ENCODE measurements at places on chromosomes 4 and X.

DNA sequence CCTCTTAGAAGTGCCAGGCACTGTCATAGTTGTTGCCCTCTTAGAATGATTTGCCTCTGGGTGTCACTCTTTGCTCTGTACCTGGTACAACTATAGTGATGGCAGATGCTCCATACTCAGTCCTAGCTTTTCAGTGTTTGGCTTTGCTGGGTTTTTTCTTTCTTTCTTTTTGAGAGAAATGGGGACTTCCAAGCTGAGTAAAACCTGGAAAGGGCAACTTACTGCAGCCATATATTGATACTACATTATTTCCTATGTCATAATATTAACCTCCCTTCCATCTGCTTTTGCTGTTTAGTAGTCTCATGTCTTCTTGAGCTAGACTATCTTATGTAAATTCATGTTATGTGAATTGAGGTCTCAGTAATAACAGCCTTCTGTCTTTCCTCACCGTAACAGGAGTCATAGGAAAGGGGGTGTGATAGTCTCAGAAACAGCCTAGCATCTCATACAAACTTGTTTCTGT, 49.0 kb downstream of the NIPAL1 start:
- DNase-seq, result no peak

DNA sequence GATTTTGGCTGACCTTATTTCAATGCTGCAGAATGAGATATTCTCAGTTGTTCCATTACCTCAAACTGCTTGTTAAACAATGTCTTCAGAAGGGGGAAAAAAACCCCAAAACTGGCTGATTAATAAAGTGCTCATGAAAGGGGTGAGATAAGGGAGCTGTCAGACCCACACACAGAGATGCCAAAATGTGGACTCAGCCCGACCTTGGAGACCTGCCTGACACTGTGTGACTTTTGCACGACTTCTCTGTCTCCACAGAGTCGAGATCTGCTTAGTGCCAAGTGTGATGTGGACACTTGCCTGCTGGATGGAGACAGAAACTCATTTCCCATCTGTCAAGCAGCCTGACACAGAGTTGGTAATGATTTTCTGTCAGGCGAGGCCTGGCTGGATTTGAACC, 31.5 kb downstream of the REELD1 start:
- no peak for DNase-seq

DNA sequence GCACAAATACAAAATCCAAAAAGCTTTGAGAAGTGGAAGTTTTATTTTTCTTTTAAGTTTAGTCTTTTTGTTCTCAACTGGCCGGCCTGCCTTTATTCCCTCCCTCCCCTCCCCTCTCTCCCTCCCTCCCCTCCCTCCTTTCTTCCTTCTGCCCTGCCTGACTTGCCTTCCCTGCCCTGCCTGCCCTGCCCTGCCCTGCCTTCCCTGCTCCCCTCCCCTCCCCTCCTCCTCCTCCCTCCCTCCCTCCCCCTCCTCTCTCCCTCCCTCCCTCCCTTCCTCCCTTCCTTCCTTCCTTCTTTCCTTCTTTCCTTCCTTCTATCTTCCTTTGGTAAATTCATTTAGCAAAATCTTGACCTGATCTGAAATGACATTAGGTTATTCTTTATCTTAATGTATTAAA, 69.8 kb upstream of the LIMCH1 start:
- no peak for DNase-seq

DNA sequence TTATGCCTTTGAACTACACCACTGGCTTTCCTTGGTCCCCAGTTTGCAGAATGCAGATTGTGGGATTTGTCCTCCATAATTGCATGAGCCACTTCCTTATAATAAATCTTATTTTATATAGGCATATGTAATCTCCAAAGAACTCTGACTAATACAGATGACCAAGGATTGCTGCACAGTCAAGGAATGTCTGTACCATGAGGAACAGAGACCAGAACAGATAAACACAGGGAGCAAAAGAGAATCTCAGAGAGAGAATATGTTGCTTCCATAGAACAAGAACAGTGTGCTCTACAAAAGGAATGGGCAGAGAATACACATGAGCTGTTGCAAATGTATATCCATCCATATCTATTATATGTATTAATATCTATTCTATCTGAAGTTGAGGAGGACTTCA, 111.1 kb downstream of the ADRA2C start:
- DNase-seq, result peak; percentile 34

GRCh38 chrX:96244955-96245354, 439.7 kb upstream of the DIAPH2 start:
- no peak for DNase-seq

GRCh38 chrX:20015422-20015821, 24.6 kb upstream of the BCLAF3 start:
- no peak for DNase-seq

GRCh38 chrX:2360731-2361130, 140.0 kb downstream of the DHRSX start:
- peak; percentile 57 for DNase-seq

GRCh38 chrX:121987163-121987562, 939.8 kb downstream of the GLUD2 start:
- DNase-seq, result peak; percentile 75

- DNase-seq, result no peak
These were observed 23.1 kb upstream of the DHRSX start for GRCh38 chrX:2523911-2524310.

DNA sequence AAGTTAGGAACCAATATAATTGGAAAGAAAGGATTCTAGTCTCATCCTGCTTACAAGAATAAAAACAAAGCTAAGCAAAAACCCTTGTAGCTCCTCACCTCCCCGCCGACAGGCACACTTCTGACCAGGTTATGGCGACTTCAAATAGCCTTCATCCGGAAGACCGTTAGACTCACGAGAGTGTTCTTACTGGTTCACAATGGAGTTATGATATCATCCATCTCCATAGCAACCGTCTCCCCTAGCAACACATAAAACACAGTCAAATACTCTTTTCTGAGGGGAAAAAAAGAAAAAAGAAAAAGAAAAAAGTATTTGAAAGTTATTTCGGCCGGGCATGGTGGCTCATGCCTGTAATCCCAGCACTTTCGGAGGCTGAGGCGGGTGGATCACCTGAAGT, at the start of gene IL13RA2:
TSS of gene IL13RA2 (minus strand) at position 162 of the 400 bp plus-strand sequence. CDS start 347 bp downstream, outside the sequence.
- no peak for DNase-seq

DNA sequence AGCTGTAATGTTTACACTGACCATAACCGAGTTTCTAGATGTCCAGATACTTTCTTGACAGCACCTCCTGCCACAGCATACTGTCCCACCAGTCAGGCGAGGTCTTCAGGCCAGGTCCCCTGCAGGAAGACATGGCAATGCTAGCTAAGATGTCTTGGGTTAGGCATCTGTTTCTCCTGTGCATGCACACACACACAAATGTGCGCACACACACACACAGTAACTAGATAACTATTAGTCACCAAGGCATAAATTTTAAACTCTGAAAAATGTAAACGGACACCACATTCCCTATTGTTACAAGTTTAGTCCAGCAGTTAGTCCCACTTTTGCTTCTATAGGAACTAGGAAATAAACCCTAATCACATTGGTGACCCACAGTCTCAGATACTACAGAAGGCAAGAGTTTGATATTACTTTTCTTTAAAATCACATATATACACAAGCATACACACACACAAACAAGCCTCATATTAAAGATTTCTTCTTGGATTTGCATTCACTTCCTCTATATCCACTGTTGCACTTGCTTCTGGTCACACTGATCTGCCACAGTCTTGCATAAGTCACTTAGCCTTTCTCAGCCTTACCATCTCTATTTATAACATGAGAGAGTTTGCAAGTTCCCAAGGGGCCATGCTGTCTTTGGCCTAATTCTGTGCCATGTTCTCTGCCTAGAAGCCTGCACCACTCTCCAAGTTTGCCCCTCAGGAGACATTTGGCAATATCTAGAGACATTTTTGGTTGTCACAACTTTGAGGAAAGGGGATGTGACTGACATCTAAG, 32.2 kb downstream of the IL21 start:
- DNase-seq, result peak; percentile 68

GRCh38 chrX:40085102-40085551, 12.6 kb downstream of the BCOR start:
- peak; percentile 89 for DNase-seq

DNA sequence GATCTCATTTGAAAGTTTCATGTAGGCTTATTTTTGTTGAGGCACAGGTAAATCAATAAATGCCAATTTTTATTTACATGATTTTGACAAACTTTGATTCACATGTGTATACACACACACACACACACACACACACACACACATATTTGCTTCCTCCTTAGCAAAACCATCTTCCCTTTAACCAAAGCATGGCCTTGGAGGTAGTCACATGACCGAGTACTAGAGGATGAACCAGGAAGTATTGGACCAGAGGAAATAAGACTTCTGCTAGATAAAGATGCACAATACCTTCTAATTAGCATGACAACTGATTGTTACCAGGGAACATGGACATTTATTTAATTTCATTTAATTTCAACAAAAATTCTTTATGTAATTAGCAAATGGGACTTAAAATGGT, 23.4 kb upstream of the CFAP299 start:
- no peak for DNase-seq

DNA sequence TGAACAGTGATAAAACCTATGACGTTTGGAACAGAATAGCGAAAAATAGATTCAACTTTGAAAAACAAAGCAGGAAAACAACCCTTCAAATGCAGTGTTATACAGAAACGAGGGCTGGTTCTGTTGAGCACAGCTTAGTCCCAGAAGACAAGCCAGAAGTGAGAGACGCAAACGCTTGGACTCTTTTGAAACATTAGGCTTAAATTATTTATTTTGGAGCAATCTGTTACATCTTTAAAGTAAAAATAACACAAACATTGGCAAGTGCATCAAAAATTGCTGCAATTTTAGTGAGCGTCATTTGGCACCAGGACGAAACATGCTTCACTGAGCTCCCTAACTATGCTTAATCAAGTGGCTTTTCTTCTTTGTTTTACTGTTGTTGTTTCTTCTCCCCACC, 63.5 kb downstream of the ENPP6 start:
- no peak for DNase-seq

- peak; percentile 80 for DNase-seq
These were observed 29.6 kb downstream of the PHOX2B start for GRCh38 chr4:41718907-41719306.

- DNase-seq, result peak; percentile 13
These were observed 36.0 kb downstream of the P2RY8 start for GRCh38 chrX:1500701-1501624.

- peak; percentile 3 for DNase-seq
These were observed 172.8 kb upstream of the CXCL13 start for GRCh38 chr4:77432717-77433417.

- peak; percentile 97 for DNase-seq
These were observed 28.7 kb downstream of the INPP4B start for GRCh38 chr4:142817442-142817841.

GRCh38 chrX:33725535-33726210, 406.4 kb downstream of the FAM47A start:
- DNase-seq, result no peak

DNA sequence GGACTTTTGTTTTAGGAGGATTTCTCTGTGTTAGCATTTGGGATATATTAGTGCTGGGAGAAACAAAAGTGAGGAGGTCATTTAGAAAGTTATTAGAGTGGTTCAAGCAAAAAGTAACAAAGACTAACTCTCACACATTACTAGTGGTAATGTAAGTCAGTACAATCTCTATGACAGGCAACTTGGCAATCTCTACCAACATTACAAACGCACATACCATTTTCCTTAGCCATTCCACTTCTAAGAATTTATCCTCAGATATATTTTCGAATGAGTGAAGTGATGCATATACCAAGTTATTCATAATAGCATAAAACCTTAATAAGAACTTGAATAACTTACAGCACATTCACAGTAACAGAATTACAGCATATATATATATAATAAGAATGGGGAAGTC, 146.2 kb downstream of the PRSS12 start:
- DNase-seq, result peak; percentile 16

Data from EH (cell line).